ENCODE measurements at places on chromosomes 2 and 18. TPM values are rescaled to one million over a fixed set of nuclear protein-coding genes. Genes with fewer than 3 reads are reported as not detected.

DNA sequence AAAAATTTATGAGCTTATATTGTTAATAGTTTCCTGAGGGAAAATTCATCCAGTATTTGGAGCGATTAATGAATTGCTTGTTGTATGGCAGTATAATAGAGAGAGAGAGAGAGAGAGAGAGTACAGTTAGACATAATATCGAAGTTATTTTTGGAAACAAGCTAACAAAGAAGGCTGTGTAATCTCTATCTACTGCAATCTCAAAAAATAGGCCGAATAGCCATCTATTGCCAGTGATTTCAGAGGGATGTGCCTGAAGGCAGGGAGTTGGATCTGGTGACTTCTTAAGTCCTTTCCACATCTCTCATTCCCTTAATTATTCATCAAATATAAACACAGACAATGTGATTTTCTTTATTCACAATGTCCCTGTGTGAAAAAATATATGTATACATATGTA is 433.1 kb upstream of the RAB12 start:
- H3K27ac ChIP-seq = no peak overlapping the region
- no peak for DNase-seq
- H3K4me3 ChIP-seq = no peak overlapping the region
- H3K4me1 ChIP-seq = no peaks in the 10 kb centered on the region
- no peaks in the 10 kb centered on the region for H3K36me3 ChIP-seq
- H3K27me3 ChIP-seq = no peaks in the 10 kb centered on the region

The ASIC4 gene
- 0.43 TPM for total RNA-seq

GRCh38 chr2:100580367-100581276 is 17.8 kb downstream of the PDCL3 start:
- no peak overlapping the region for H3K27ac ChIP-seq
- 0 out of 2 replicates have a peak, but pooled peaks cover 10% of the 10 kb centered on the region for H3K36me3 ChIP-seq
- H3K4me1 ChIP-seq = no peaks in the 10 kb centered on the region
- DNase-seq = no peak
- H3K4me3 ChIP-seq = no peak overlapping the region

GRCh38 chr2:204898928-204899640 is 353.8 kb downstream of the PARD3B start:
- peaks cover 7% of the 10 kb centered on the region for H3K4me1 ChIP-seq
- no peak overlapping the region for H3K4me3 ChIP-seq
- H3K36me3 ChIP-seq = no peaks in the 10 kb centered on the region
- H3K27me3 ChIP-seq = no peaks in the 10 kb centered on the region

The HAAO gene
- total RNA-seq = not detected

DNA sequence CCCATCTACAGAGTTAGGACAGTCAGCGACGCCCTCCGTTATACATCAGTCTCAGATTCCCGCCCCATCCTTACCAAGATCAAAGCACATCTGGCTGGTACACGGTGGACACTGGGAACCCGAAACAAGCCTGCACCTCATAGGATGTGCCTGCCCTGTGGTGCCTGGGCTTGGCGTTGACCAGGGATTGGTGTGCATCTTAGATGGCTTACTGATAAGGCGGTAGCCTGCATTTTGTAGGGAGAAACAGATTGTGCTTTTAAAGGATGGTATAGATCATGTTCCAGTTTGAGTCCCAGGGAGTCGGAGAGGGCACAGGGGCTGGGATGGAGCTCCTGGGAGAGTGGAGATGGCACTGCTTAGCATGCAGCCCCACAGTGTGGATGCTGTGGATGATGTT is 108.0 kb downstream of the EML6 start:
- no peak overlapping the region for H3K4me3 ChIP-seq
- no peak overlapping the region for H3K27ac ChIP-seq
- DNase-seq = no peak

The DLGAP1 gene
- total RNA-seq = 0.22 TPM

DNA sequence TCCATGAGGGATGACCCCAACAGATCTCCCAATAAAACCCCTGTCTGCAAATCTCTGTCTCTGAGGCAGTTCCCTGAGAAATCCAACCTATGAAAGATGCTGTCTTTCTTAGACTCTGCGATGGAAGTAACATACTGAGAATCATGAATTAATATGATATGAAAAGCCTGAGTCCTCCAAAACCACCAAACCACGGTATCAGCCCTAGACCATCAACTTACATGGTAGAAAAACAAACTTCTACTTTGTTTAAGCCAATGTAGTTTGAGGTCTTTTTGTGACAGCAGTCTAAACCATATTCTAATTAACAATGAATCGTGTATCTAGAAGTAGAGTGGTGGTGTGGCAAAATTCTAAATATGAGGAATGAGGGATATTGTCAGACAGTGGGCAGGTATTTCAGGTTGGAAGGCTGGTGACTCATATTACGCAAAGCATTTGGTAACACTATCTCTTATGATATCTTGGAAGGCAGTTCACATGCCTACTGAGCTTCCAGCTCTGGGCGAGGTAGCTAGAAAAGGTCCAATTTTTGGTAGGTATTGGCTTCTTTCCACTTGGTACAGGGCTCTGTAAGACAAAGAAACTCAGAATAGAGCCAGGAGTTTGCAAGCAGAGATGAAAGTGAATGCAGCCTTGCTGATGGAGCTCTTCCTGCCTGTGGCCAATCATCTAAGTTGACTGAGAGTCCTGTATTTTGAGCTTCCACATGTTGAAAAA is 215.8 kb downstream of the ZFP36L2 start:
- DNase-seq = no peak
- H3K27ac ChIP-seq = no peak overlapping the region
- H3K4me3 ChIP-seq = no peak overlapping the region
- H3K27me3 ChIP-seq = no peaks in the 10 kb centered on the region
- H3K4me1 ChIP-seq = no peaks in the 10 kb centered on the region

DNA sequence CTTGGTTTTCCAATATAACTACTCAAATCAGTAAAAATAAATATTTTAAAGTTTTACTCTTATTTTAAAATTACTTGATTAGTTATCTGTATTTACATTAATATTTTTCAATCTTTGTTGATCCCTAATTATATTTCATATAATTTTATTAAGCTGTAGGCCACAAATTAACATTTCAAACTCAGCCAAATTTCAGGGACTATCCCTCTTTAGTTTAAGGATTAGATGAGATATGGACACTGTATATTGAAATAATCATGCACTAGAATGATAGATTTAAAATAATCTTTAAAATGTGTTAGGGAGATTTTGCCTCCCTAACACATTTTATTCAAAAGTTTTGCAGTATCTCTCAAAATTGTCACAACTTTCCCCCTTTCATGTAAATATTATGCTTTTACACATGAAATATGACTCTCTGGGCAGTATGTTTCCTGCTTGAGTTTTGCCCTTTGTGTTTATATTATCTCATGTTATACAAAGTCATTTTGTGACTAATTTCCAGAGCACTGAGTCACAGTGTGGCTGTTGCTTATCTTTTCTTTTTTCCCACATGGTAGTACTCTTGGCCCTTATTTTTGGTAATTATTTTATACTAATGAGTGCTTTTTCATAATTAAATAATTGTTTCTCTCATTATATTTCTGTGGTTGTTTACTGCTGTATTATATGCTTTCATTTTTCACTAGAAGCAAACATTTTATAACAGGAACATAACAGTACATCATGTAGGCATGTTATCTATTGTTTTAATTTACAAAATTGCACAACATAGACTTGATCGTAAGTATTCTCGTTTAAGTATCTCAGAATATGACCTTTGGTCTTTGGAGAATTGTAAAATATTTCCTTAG is 1.2 kb downstream of the TFPI start:
- no peaks in the 10 kb centered on the region for H3K36me3 ChIP-seq
- peaks cover 35% of the 10 kb centered on the region for H3K4me1 ChIP-seq
- peak overlapping the region; percentile 83 for H3K4me3 ChIP-seq
- H3K27me3 ChIP-seq = no peaks in the 10 kb centered on the region

DNA sequence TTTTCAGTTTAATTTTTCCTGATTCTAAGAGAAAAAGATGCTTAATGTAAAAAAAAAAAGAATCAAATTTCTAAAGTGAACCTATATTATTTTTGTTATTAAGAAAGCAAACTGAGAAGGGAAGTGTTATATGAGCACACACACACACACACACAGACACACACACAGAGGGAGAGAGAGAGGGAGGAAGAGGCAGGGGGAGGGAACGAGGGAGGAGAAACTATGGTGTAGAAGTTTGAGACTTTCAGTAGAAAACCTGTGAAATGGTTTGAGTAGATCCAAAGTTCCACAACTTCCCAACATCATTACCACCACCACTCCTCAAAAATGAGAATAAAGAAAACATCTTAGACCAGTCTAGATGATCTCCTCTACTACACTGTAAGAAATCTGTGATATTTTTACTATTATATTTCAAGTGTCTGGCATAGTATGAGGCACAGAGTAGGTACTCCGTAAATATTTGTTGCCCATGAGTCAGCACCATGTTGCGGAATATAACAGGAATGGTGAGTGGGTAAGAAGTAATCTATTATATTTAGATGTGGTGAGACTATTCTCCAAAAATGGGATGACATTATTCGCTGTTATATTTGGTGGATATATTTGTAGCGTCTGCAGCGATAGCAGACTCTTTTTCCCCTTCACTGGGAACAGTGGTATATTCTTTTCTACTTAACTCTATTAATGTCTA is 149.4 kb upstream of the DNMT3A start:
- no peak overlapping the region for H3K4me3 ChIP-seq
- H3K4me1 ChIP-seq = peaks cover 8% of the 10 kb centered on the region
- H3K36me3 ChIP-seq = no peaks in the 10 kb centered on the region
- H3K27me3 ChIP-seq = no peaks in the 10 kb centered on the region
- DNase-seq = peak; percentile 35
- H3K27ac ChIP-seq = no peak overlapping the region

GRCh38 chr2:189601043-189601442 is 20.5 kb upstream of the SLC40A1 start:
- H3K27ac ChIP-seq = no peak overlapping the region
- peak; percentile 32 for DNase-seq
- H3K36me3 ChIP-seq = no peaks in the 10 kb centered on the region
- H3K4me3 ChIP-seq = no peak overlapping the region
- no peaks in the 10 kb centered on the region for H3K4me1 ChIP-seq

DNA sequence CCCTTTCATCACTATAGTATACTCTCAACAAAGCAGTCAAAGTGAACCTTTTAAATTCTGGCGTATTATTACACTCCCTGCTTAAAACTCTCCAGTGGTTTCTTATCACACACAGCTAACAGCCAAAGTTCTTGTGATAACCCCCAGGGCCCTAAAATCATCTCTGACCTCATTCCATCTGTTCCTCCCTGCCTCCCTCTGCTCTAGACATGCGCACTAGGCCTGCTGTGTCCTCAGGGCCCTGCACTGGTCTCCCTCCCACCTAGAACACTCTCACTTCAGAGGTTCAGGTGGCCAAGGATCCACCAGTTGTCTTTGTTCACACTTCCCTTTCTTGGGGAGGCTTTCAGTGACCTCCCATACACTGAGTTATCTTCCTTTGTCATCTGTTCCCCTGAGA is 603.4 kb downstream of the DSC3 start:
- no peak for DNase-seq
- H3K4me3 ChIP-seq = no peak overlapping the region
- H3K36me3 ChIP-seq = no peaks in the 10 kb centered on the region
- H3K4me1 ChIP-seq = no peaks in the 10 kb centered on the region
- H3K27me3 ChIP-seq = no peaks in the 10 kb centered on the region

DNA sequence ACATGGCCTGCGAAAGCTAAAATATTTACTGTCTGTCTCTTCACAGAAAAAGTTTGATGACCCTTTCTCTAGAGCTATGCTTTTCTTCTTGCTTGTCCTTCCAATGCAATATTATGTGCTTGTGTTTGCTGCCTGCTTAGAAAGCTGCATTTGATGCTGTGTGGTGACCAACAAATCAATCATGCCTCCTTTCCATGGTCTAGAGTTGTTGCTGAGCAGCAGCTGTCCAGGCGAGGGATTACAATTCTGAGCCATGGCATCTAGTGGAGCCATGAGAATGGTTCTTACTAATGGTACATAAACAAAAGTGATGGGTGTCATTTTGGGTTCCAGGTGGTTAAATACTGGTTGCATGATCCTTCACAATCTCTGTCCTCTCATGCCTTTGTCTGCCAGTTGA is 1142.1 kb downstream of the DPP10 start:
- H3K4me1 ChIP-seq = no peaks in the 10 kb centered on the region
- no peak overlapping the region for H3K4me3 ChIP-seq
- no peaks in the 10 kb centered on the region for H3K36me3 ChIP-seq
- DNase-seq = no peak
- H3K27ac ChIP-seq = no peak overlapping the region

DNA sequence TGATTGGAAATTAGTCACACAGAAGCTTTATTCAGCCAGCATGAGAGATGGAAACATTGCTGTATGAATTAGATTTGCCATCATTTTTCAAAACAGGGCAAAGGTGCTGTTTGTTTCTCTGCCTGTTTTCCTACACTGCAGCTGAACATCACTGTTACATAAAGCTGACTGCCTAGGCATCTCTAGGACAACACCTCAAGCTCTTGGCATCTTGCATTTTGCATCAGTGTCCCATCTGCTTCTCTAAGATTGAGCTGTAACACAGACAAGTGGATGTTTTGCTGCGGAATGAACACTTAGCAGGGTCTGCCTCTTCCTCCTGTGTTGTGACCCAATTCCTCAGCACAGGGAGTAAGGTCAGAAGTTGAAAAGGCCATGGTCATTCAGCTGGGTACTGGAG is 4.9 kb downstream of the CCT7 start:
- peak overlapping the region; percentile 75 for H3K27ac ChIP-seq
- no peak for DNase-seq
- H3K27me3 ChIP-seq = no peaks in the 10 kb centered on the region
- H3K4me3 ChIP-seq = no peak overlapping the region
- peaks cover 24% of the 10 kb centered on the region for H3K36me3 ChIP-seq
